Lower lobe of right lung (tissue), 2 donors: ENCODE measurements at places on chromosomes 4 and X. TPM values are rescaled to one million over a fixed set of nuclear protein-coding genes. Genes with fewer than 3 reads are reported as not detected.

CTAG1A gene
- not detected for total RNA-seq

- no peak for DNase-seq
These were observed 5.2 kb downstream of the APLN start for GRCh38 chrX:129649268-129650182.

DNA sequence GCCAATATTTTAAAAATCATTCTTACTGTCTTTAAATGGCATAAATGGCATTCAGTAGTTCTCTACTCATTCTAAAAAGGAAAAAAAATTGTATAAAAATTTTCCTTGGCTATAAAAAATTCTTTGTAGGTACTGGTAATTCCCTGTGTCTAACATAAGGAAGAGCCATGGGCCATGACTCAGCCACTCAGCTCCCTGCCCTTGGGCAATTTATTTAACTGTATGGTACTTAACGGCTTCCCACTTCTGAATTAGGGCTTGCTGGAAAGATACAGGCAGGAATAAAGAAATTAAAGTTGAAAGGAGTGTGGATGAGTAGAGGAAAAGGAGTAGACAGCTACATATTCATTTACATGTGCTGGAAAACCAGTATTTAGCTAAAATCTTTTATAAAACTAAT, 30.6 kb downstream of the ABHD18 start:
- peak; percentile 64 for DNase-seq

GRCh38 chrX:152845618-152846240, 14.9 kb downstream of the NSDHL start:
- no peak for DNase-seq

GRCh38 chrX:16113978-16114565, 9.3 kb upstream of the GRPR start:
- no peak for DNase-seq

ARAF gene
- total RNA-seq = 90.1 TPM

DNA sequence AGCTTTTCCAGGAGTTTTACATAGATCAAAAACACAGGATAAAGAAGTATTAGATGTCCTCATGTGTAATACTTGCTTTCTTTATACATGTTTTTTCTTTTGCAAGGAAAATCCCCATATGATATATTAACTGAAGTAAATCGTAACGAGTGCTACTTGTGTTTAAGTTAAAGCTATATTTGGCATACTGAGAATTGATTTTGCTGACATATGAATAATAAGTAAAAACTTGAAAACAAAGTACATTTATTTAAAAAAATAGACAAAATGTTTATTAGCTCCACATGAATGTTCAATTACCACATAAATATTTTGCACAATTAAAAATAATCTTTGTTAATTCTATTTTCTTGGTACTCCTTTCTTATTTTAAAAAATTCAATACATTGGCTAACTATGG, 884.7 kb downstream of the FSTL5 start:
- DNase-seq = no peak

DNA sequence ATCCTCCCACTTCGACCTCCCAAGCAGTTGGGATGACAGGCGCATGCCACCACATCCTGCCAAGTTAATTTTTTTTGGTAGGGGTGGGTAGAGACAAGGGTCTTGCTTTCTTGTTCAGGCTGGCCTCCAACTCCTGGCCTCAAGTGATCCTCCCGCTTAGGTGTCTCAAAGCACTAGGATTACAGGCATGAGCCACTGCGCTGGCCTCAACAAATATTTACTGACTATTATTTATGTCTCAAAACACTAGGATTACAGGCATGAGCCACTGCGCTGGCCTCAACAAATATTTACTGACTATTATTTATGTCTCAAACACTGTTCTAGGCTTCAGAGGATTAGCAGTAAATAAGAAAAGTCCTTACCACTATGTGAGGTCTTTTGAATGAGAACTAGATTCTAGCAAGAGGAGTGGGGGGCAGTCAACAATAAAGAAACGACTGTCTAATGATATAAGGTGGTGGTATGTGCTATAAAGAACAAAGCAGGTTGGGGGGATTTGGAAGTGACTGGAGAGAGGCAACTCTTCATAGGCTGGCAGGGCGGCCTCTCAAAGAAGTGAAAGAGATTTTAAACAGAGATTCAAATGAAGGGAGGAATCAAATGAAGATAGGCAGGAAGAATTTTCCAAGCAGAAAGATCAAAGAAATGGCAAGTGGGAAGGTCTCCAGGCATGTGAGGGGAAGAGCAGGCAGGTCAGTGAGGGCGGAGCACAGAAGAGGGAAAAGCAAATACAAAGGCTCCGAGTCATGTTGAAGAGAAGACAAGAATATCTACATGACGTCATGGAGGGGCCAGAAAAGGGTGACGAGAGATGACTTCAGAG, 12.7 kb upstream of the ACSL1 start:
- no peak for DNase-seq

TMEM192 gene
- total RNA-seq = 23.3 TPM

DNA sequence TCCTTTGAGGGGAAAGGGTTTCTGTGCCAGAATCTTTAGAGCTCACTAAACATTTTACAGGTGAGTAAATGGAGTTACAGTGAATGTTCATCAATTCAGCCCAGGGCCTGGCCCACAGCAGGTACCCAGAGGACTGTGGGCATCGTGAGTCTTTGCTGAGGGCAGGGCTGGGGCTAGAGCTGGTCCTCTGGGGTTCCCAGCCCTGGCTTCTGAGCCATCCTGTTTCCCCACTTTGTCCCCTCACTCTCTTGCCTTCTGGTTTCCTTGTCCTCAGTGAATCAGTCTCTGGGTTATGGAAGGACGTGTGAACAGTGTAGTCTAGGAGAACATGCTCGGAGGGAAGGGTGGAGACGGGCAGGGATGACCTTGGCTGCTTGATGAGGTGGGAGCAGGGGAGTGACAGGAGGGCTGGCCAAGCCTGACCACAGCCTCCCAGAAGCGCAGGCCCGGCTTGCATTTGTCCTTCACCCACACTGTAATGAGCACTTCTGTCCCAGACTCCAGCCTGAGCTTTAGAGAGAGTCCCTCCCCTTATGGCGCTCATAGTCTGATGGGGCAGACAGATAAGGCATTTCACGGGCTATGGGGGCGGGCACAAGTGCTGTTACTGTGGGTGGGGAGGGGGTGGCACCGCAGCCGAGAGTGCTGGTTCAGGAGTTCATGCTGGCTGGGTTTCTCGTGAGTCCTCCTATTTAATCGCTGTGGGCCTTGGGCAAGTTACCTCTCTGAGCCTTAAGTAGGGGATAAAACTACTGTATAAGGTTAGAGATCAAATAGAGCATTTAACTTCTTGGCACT, 17.3 kb downstream of the TBC1D14 start:
- peak; percentile 83 for DNase-seq

RBMXL3 gene
- not detected for total RNA-seq

FRG2 gene
- total RNA-seq = not detected

DNA sequence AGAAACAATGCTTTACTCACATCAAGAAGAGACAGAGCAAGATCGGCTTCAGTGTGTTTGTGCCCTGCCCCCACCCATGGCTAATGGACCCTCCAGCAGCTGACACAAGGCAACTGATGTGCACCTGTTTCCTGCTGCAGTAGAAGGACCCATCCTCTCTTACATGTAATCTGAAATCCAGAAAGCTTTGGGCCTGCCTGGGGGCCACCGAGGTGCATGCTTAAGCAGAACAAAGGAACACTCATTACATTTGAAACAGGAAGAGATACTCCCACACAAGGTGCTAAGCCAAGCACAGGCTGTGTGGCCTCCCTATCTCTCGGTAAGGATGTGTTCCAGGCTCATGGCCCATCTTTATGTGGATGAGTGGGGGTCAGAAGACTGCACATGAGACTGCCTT, 338.0 kb downstream of the SPOCK3 start:
- DNase-seq = no peak

GRCh38 chrX:3440981-3441380, 94.5 kb upstream of the MXRA5 start:
- no peak for DNase-seq

GRCh38 chr4:84821064-84821463, 145.4 kb downstream of the WDFY3 start:
- DNase-seq = no peak

DNA sequence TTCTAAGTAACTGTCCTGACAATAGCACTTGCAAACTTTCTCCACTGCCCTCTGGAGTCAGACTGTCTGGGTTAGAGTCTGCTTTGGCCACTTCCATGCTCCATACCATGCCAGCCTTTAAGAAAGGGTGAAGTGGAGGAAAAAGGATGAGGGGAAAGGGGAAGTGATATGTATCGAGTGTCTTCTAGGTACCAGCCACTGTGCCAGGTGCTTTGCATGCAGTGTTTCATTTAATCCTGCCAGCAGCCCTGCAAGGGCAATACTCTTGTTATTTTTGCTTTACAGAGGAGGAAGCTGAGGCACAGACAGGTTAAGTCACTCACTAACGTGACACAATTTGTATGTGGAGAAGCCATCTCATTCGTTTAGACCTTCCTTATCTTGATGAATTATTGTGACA, 55.6 kb downstream of the RTL9 start:
- DNase-seq = no peak

GRCh38 chr4:19689511-19689910, 562.2 kb upstream of the SLIT2 start:
- DNase-seq = no peak

LRP2BP gene
- total RNA-seq = 1.5 TPM

- DNase-seq = no peak
These were observed 893.2 kb downstream of the FAT4 start for GRCh38 chr4:126207910-126208309.

DNA sequence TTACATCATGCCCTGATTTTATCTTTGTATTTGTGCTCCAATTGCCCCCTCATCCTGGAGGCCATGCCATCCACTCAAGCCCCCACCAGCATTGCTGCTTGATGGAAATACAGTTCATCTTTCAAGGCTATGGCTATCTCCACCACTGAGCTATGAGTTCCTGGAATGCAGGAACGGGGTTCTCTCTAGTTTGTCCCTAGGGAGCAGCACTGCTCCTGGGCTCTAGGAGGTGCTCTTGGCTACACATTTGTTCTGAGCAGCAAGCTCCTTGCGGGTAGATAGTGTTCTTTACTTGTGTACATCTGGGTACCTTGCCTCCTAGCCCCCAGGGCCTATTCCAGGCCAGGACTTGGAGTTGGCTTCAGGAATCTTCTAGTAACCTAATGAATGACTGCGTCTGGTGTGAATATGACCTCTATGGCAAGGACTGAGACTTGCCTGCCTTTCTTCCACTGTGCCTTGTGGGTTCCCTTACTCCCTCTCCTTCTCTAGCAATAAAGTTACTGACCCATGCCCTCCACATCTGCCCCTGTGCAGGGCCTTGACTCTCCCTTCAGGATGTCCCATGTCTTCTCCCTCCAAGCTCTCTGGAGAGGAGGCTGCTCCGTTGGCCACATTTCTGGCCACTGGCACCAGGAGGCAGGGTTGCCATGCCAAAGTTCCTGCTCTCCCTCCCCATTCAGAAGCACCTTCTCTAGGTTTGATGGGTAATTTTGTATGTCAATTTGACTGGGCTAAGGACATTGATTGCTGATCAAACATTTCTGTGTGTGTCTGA, 7.6 kb downstream of the CITED1 start:
- no peak for DNase-seq

GRCh38 chr4:91965166-91965565, 338.6 kb upstream of the GRID2 start:
- DNase-seq = no peak

INTS6L gene
- total RNA-seq = 6.9 TPM

DNA sequence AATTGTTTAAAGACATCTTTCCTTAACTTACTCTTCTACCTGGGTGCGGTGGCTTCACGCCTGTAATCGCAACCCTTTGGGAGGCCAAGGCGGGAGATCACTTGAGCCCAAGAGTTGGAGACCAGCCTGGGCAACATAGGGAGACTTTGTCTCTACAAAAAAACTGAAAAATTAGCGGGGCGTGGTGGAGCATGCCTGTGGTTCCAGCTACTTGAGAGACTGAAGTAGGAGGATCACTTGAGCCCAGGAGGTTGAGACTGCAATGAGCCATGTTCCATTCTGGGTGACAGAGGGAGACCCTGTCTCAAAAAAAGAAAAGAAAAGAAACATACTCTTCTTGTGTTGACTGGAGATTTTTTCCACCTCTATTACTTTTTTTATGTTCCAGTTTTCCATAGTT, 181.9 kb downstream of the RAPGEF2 start:
- no peak for DNase-seq

GRCh38 chr4:54365691-54366090, 136.6 kb downstream of the PDGFRA start:
- no peak for DNase-seq

ARSH gene
- not detected for total RNA-seq

DNA sequence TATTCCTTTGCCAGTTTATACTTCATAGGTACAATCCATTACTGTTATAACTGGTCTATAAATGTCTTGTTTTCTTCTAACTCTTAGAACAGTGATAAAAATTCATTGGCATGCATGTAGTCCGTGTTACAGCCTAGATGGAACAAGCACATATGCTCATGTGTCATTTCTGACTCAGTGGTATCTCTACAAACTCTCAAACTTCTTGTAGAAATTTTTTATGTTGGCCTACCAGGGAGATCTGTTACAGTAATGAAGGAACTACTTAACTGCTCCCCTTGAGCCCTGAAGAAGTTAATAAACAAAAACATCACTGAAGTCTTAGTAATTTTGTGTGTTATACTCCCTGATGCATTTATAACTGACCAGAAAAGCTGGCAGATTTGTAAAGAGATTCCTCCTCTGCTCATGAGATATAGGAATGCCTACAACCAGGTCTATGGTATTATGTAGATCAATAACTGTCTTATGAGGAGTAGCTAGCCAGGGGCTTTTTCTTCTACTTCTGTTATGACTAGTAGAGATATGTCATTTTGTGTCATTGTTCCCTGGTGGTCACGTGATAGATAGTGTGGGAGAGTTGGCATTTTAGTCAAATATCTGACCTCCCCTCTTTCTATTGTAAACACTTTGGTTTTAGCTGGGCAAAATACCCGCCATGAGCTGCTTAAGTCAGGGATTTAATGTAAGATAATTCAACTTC, 53.7 kb upstream of the FAAH2 start:
- no peak for DNase-seq

HSD17B13 gene
- total RNA-seq = 4.2 TPM

PPP4R3C gene
- total RNA-seq = not detected

GNPDA2 gene
- 12.7 TPM for total RNA-seq

DNA sequence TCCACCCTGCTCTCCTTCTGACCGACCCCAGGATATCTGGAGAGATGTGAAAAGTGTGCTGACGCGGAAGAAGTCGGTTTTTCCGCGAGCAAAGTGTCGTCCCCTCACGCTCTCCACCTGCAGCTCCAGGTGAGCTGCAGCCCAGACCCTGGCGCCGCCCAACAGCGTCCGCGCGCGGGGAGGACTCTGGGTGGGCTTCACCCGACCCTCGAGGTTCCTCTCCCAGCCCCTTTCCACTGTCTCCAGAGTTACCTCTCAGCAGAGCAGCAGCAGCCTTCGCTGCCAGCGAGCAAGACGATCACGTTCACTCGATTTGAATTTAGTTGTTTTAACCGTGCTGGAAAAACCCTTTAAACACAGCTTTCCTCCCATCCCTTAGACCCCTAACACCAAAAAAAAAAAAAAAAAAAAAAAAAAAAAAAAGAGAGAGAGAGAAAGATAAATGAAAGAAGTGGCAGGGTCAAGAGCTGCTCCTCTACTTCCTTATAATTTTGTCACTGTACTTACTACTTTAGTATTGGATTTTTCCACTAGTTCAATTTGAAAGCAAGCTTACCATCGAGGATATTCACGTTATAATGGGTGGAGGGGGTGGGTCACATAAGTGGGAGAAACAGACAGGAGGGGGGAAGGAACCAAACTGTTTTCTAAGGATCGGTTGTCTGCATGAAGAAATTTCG, 758 bp upstream of the NR3C2 start:
- DNase-seq = no peak
